HS-27A (cell line): ENCODE measurements at places on chromosomes 16 and 17.
A peak's percentile ranks its signal among the peaks of the same experiment; 100 is the strongest.

GRCh38 chr17:77320485-77321256 is 179.9 kb downstream of the SEC14L1 start:
- no peak for DNase-seq

- no peak for DNase-seq
Measured at GRCh38 chr17:17073581-17074403, 31.5 kb downstream of the MPRIP start.

DNA sequence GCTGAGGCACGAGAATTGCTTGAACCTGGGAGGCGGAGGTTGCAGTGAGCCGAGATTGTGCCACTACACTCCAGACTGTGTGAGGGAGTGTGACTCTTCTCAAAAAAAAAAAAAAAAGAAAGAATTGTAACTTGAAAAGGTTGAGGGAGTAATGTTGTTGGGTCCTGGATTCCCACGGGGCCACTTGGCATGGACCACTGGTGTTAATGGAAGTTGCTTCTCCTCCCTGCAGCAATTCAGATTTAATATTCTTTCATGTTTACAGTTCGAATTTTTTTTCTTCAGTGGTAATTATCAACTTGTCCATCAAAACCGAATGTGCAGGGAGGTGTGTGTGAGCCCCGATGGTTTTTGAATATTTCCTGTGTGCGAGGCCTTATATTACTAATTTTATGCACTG is 7.2 kb downstream of the EPN2 start:
- no peak for DNase-seq

GRCh38 chr17:83012200-83012785 is 67.1 kb upstream of the METRNL start:
- no peak for DNase-seq

GRCh38 chr16:57837305-57838125 is 35.2 kb upstream of the KIFC3 start:
- DNase-seq: no peak

- DNase-seq: no peak
Measured at GRCh38 chr17:1168533-1169220, 11.1 kb downstream of the ABR start.

- DNase-seq: no peak
Measured at GRCh38 chr17:44898768-44899073, 524 bp downstream of the EFTUD2 start.

GRCh38 chr17:19958023-19958422 is 19.6 kb downstream of the AKAP10 start:
- peak; percentile 96 for DNase-seq

DNA sequence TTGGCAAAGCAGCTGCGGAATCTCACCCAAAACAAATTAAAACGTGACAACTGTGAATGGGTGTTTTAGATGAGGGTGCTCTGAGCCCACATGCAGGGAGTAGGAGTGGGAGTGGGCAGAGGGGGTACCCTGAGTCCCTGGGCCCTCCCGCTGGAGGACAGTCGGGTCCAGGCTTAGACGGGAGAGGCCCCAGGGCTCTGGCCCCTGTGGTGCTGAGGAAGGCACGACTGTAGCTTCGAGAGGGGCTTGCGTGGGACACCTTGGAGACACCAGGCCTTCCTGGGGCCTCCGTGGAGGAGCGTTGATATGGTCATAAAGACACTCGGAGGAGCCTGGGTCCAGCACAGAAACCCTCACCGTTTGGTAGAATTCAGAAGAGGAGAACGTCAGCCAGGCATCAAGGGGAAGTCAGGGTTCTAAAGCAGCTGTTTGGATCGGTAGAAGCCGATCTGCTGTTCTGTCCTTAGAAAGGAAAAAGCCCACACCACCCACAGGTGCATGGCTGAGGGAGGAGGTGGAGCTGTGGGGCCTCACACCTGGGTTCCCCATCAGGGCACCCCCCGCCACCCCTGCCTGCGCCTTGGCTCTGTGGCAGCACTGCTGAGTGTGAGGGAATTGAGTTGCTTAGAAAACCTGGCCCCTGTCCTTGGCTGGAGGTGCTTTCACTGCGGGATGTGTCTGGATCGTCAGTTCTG is 18.4 kb downstream of the DBNDD1 start:
- DNase-seq: no peak
